ENCODE measurements at places on chromosomes 11 and 22. TPM values are rescaled to one million over a fixed set of nuclear protein-coding genes. Genes with fewer than 3 reads are reported as not detected.

GRCh38 chr11:107720303-107720774, 8.5 kb upstream of the SLN start:
- no peak overlapping the region for H3K4me3 ChIP-seq
- H3K27me3 ChIP-seq, result peaks cover 29% of the 10 kb centered on the region
- H3K27ac ChIP-seq, result no peak overlapping the region
- no peaks in the 10 kb centered on the region for H3K36me3 ChIP-seq
- H3K4me1 ChIP-seq, result no peaks in the 10 kb centered on the region

GRCh38 chr11:73221451-73221850, 3.4 kb downstream of the P2RY2 start:
- no peaks in the 10 kb centered on the region for H3K36me3 ChIP-seq
- H3K27me3 ChIP-seq, result peaks cover 53% of the 10 kb centered on the region
- H3K4me3 ChIP-seq, result no peak overlapping the region
- no peak for DNase-seq
- H3K4me1 ChIP-seq, result peaks cover 8% of the 10 kb centered on the region

DNA sequence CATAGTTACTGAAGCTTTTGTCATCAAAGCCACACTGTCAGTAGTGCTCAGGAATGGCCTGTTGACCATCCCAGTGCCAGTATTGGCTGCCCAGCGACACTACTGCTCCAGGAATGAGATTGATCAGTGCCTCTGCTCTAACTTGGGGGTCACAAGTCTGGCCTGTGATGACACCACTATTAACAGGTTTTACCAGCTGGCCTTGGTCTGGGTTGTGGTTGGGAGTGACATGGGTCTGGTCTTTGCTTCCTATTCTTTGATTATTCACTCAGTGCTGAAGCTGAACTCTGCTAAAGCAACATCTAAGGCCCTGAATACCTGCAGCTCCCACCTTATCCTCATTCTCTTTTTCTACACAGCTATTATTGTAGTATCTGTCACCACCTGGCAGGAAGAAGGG, 21.5 kb downstream of the OR56B4 start:
- H3K27ac ChIP-seq, result no peak overlapping the region
- no peak overlapping the region for H3K4me3 ChIP-seq
- DNase-seq, result no peak
- peaks cover 4% of the 10 kb centered on the region for H3K27me3 ChIP-seq
- H3K36me3 ChIP-seq, result no peaks in the 10 kb centered on the region
- H3K4me1 ChIP-seq, result no peaks in the 10 kb centered on the region

- no peak for DNase-seq
- no peak overlapping the region for H3K4me3 ChIP-seq
- H3K4me1 ChIP-seq, result no peaks in the 10 kb centered on the region
Observed at GRCh38 chr11:94788396-94788795, 20.2 kb downstream of the AMOTL1 start.

- peak overlapping the region; percentile 43 for H3K27ac ChIP-seq
- H3K27me3 ChIP-seq, result no peaks in the 10 kb centered on the region
- no peak for DNase-seq
- no peaks in the 10 kb centered on the region for H3K36me3 ChIP-seq
- H3K4me3 ChIP-seq, result peak overlapping the region; percentile 50
Observed at GRCh38 chr22:25402160-25402500, 162.3 kb upstream of the GRK3 start.

GRCh38 chr11:56152333-56152732, 7.8 kb downstream of the OR8K5 start:
- DNase-seq, result no peak
- H3K4me3 ChIP-seq, result no peak overlapping the region
- no peaks in the 10 kb centered on the region for H3K36me3 ChIP-seq
- no peak overlapping the region for H3K27ac ChIP-seq
- H3K27me3 ChIP-seq, result no peaks in the 10 kb centered on the region
- no peaks in the 10 kb centered on the region for H3K4me1 ChIP-seq

DNA sequence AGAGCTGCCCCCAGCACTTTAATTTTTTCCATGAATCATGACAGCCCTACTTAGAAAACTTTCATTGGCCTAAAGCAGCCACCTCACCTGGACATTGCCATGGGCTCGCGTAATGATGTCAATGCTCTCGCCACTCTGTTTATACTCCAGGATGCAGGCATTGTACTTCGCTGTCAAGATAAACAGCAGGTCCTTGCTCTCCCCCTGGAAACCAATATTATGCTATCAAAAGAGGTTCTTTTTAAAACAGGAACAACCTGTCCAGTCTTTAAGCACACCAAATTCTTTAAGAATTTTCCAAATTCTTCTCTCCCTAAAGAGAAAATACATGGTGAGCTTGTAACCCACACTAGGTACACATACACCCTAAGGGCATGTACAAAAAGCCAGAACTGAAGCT, 3.0 kb downstream of the DDB1 start:
- no peaks in the 10 kb centered on the region for H3K27me3 ChIP-seq
- no peak for DNase-seq
- H3K36me3 ChIP-seq, result peaks cover 64% of the 10 kb centered on the region
- no peak overlapping the region for H3K27ac ChIP-seq
- H3K4me1 ChIP-seq, result peaks cover 49% of the 10 kb centered on the region
- no peak overlapping the region for H3K4me3 ChIP-seq

DNA sequence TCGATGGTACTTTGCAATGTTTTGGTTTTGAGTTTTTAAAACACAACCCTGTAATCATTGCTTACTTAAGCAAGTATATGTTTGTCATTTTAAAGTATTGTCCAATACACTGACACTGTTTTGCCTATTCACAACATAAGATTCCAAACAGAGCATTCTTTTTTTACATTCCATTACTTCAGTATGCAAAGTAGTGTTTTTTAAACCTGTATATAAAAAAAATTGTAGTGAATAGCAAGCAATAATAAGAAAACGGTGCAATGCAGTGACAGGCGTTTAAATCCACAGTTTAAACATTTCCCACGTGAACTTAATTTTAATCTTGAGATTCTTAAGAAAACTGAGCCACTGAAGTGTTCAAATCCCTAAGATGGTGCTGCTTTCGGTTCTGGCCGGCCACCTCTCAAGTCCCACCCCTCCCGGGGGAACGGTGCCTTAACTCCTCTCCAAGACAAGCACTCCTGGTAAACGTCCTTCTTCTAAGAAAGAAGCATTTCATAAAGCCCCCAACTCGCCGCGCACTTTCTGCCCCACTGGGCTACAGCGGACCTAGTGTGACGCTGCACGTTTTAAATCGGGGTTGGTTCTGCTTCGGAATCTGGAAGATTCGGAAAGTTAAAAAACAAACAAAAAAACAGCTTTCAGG, 2.9 kb downstream of the PGR start:
- peaks cover 40% of the 10 kb centered on the region for H3K27me3 ChIP-seq
- DNase-seq, result no peak
- no peaks in the 10 kb centered on the region for H3K4me1 ChIP-seq
- H3K36me3 ChIP-seq, result no peaks in the 10 kb centered on the region

DNA sequence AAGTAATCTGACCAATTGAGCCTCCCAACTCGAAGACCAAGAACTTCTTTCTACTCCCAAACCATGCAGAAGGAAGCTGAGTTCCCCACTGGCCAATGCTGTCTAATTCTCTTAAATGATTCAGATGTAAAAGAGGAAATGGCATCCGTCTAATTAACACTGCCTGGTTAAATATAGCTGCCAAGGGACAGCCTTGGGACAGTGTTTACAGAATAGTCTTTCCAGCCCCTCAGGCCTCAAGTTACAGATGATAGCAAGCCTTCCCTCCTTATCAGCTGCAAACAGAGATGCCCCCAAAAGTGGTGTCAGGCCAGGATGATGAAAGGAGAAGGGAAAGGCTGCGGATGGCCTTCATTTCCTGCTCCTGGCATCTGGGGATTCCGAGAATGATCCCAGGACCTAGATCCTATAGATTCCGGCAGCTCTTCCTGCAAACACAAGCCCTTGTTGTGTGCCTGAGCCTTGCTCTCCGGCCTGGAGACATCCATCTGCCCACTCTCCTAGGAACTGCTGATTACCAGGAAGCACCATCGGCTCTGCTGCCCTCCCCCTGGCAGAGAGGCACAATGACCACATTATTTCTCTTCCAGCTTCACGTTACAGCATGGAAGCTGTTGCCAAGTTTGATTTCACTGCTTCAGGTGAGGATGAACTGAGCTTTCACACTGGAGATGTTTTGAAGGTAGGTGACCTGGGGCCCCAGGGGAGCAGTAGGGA, 13.5 kb upstream of the TMA7B start:
- no peak for DNase-seq
- no peaks in the 10 kb centered on the region for H3K27me3 ChIP-seq
- H3K4me3 ChIP-seq, result peak overlapping the region; percentile 21
- peaks cover 69% of the 10 kb centered on the region for H3K4me1 ChIP-seq

GRCh38 chr22:48488149-48488551, 1339.5 kb downstream of the BRD1 start:
- H3K4me3 ChIP-seq, result no peak overlapping the region
- no peaks in the 10 kb centered on the region for H3K4me1 ChIP-seq
- no peak for DNase-seq
- peaks cover 51% of the 10 kb centered on the region for H3K27me3 ChIP-seq
- H3K36me3 ChIP-seq, result no peaks in the 10 kb centered on the region
- H3K27ac ChIP-seq, result no peak overlapping the region

- H3K4me3 ChIP-seq, result peak overlapping the region; percentile 97
- no peak for DNase-seq
- peaks cover 3% of the 10 kb centered on the region for H3K27me3 ChIP-seq
- peaks cover 12% of the 10 kb centered on the region for H3K36me3 ChIP-seq
- peaks cover 35% of the 10 kb centered on the region for H3K4me1 ChIP-seq
- peak overlapping the region; percentile 92 for H3K27ac ChIP-seq
Observed at GRCh38 chr11:73760135-73760678, 667 bp downstream of the RAB6A start.

DNA sequence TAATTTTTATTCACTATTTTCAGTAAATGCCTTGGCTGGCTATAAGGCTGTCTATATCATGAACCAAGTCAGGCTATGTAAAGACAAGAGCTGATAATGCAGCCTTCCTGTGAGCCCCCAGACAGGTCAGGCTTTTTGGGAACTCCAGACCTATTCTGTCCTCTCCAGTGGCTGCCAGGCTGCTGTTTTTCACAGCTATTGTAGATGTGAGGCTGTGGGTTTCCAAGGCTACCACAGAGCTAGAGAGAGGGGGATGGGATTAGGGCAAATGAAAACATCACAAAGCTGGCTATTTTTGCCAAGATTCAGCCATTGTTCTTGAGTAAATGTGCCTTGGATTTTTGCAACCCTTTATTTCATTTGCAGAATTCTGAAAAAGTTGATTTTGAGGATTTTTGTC, 55.7 kb upstream of the SORL1-AS1 start:
- H3K4me3 ChIP-seq, result no peak overlapping the region
- peaks cover 25% of the 10 kb centered on the region for H3K4me1 ChIP-seq
- peaks cover 80% of the 10 kb centered on the region for H3K36me3 ChIP-seq
- peak overlapping the region; percentile 25 for H3K27ac ChIP-seq
- DNase-seq, result peak; percentile 54

DNA sequence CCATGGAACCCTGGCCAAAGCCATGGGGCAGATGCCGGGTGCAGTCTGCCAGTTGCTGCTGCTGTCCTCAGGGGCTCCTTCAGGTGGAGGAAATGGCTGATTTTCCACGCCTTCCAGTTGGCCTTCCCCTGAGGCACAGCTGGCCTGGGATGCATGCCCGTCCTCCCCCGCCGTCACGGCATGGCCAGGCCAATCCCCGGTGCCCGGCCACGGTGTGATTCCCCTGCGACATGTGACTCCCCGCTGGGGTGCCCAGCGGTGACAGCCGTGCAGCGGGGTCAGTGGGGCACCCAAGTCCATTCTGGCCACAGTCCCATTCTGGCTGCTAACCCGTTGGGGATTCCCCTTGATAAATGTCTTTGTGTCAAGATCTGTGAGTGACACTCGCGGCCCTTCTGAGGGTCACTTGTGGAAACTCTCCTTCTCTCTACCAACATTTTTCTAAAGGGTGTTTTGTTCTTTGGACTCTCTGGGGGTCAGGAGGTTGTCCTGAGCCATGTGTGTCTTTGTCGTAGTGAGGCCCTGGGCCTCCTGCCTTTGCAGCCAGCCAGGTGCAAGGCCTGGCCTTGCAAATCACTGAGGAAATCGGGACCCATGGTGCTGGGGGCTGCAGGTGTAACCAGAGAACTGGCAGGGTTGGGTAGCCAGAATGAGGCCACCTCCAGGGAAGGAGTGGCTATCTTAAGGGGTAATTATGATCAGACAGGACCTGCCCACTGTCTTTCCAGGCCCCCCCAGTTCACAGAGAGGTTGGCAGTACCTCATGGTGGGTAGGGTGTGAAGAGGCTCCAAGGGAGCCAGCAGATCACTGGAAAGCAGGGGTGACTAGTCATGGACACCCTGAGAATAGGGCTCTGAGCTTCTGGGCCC, 37.1 kb downstream of the KCNQ1OT1 start:
- H3K4me1 ChIP-seq, result no peaks in the 10 kb centered on the region
- no peak overlapping the region for H3K4me3 ChIP-seq
- no peak overlapping the region for H3K27ac ChIP-seq
- peak; percentile 50 for DNase-seq
- no peaks in the 10 kb centered on the region for H3K27me3 ChIP-seq

DNA sequence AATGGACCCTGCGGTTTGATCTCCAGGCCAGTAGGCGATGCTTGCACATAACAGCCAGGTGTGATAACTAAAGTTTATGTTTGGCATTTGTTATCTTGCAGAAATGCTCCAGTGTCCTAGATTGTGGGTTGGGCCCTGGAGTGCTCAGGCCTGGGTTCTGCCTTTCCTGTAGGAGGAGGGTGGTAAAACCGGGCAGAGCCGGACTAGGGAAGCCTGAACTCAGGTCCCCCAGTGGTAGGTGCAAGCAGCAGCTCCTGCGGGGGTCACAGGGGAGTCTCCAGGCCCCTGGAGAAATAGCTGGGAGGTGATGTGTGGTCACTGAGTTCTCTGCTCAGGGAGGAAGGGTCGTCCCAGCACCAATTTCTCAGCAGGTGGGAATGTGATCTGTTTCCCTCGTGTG, 538.3 kb upstream of the ANO3 start:
- no peak overlapping the region for H3K27ac ChIP-seq
- DNase-seq, result no peak
- no peak overlapping the region for H3K4me3 ChIP-seq
- no peaks in the 10 kb centered on the region for H3K4me1 ChIP-seq
- H3K36me3 ChIP-seq, result no peaks in the 10 kb centered on the region

GRCh38 chr11:87035976-87036583, 1.7 kb upstream of the TMEM135 start:
- no peak for DNase-seq
- no peak overlapping the region for H3K4me3 ChIP-seq

- H3K27ac ChIP-seq, result no peak overlapping the region
- H3K36me3 ChIP-seq, result peaks cover 12% of the 10 kb centered on the region
- H3K4me3 ChIP-seq, result no peak overlapping the region
Observed at GRCh38 chr11:111693224-111693937, 72.8 kb downstream of the PPP2R1B start.

GRCh38 chr22:48838376-48838775, 989.3 kb downstream of the BRD1 start:
- H3K36me3 ChIP-seq, result no peaks in the 10 kb centered on the region
- no peaks in the 10 kb centered on the region for H3K27me3 ChIP-seq
- H3K27ac ChIP-seq, result no peak overlapping the region
- H3K4me3 ChIP-seq, result no peak overlapping the region
- H3K4me1 ChIP-seq, result no peaks in the 10 kb centered on the region

CST6 gene
- total RNA-seq, result 0.45 TPM

PRRG4 gene
- 0.85 TPM for total RNA-seq

IL17REL gene
- 0.09 TPM for total RNA-seq

RAB36 gene
- not detected for total RNA-seq

CALCB gene
- total RNA-seq, result 0.99 TPM

TPBGL gene
- total RNA-seq, result 0.19 TPM

CD248 gene
- not detected for total RNA-seq

TESMIN gene
- 1.4 TPM for total RNA-seq

MGAT3 gene
- total RNA-seq, result 0.90 TPM

APOC3 gene
- not detected for total RNA-seq
